ENCODE measurements at places on chromosomes 2 and 18. TPM values are rescaled to one million over a fixed set of nuclear protein-coding genes. Genes with fewer than 3 reads are reported as not detected.
A peak's percentile ranks its signal among the peaks of the same experiment; 100 is the strongest.

Gene CCNYL1
- 11.0 TPM for total RNA-seq

Gene DRC1
- not detected for total RNA-seq

Gene FIGLA
- total RNA-seq = not detected

Gene CFAP65
- not detected for total RNA-seq

Gene ARHGAP28
- total RNA-seq = not detected

Gene ST8SIA3
- total RNA-seq = not detected

Gene KCNG3
- 0.09 TPM for total RNA-seq

DNA sequence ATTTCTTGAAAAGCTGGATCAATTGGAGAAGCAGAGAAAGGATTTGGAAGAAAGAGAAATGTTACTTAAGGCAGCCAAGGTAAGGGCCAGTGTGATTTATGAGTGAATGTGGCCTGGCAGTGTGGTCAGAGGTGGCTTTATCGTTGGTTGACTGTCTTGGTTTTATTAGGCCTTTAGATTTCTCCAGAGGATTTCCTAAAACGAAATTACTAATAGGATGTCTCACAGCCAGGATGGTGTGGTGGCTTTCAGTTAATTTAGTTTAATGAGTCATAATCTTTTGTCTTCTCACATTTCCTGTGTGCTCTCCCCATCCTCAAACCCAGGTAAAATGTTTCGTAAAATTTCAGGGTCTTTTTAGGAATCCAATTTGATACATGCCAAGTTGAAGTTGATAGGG lies 100.8 kb downstream of the TAF4B start:
- no peak for DNase-seq
- no peak overlapping the region for H3K27ac ChIP-seq

GRCh38 chr2:236971131-236971821 lies 114.4 kb upstream of the COPS8 start:
- H3K27me3 ChIP-seq = peaks cover 15% of the 10 kb centered on the region
- no peaks in the 10 kb centered on the region for H3K36me3 ChIP-seq
- no peak overlapping the region for H3K4me3 ChIP-seq
- peaks cover 53% of the 10 kb centered on the region for H3K4me1 ChIP-seq
- no peak overlapping the region for H3K27ac ChIP-seq

DNA sequence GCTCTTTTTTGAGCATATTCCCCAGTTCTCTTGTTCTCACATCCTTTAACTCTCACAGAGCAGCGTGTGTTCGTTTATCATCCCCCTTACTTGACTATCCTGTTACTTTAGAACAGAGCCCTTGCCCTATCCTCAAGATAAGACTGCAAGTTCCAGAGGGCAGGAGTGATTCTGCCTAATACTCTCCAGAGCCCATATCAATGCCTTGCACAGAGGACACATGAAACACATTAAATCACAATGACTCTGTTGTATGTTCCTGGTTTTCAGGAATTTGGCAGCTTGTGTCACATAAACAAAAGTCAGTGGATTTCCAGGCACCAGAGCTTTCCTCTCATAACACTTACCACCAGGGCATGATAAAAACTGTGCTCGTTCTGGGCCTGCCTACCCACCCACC lies 156.7 kb downstream of the RNF144A start:
- no peak overlapping the region for H3K27ac ChIP-seq
- H3K4me3 ChIP-seq = no peak overlapping the region
- no peaks in the 10 kb centered on the region for H3K4me1 ChIP-seq
- H3K27me3 ChIP-seq = no peaks in the 10 kb centered on the region

DNA sequence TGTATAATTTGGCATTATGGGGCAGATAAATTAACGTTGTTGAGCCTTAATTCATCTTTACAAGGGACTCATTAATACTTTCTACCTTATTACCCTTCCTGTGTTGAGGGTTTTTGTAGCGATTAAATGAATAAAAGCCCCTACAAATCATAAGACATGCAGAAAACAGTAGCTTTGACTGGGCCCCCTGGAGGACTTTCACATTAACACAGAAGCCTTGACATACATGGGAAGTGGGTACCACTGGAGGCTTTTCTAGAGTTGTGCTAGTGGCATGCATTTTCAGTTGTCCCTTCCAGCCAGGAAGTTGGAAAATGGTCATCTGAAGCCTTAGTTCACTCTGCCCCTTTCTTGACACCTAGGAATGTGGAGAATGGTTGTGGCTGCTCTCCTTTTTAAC lies 30.2 kb downstream of the MTA3 start:
- DNase-seq = no peak
- peaks cover 3% of the 10 kb centered on the region for H3K4me1 ChIP-seq
- H3K27me3 ChIP-seq = no peaks in the 10 kb centered on the region
- no peaks in the 10 kb centered on the region for H3K36me3 ChIP-seq

DNA sequence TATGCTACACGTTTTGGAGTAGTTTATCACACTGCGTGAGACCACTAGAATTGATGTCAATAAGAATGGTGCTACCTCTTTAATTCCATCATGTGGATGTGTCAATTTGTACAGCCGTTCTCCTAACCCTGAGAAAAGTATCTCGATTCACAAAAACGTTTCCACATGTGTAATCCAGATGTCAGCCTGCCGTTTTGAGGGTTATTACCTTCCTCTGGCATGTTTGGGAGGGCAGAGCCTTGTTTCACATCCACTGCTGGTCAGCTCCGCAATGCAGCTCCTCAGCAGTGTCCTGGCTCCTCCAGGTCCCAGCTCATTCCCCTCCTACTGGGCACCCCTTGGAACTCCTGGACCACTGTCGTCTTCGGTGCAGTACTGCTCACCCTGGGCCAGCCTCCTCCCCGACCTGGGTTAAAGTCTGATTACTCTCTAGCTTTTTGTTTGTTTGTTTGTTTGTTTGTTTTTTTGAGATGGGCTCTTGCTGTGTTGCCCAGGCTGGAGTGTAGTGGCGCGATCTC lies 34.6 kb downstream of the COPS7B start:
- no peak for DNase-seq
- no peak overlapping the region for H3K4me3 ChIP-seq
- H3K36me3 ChIP-seq = no peaks in the 10 kb centered on the region
- no peak overlapping the region for H3K27ac ChIP-seq
- peaks cover 8% of the 10 kb centered on the region for H3K27me3 ChIP-seq
- H3K4me1 ChIP-seq = no peaks in the 10 kb centered on the region

DNA sequence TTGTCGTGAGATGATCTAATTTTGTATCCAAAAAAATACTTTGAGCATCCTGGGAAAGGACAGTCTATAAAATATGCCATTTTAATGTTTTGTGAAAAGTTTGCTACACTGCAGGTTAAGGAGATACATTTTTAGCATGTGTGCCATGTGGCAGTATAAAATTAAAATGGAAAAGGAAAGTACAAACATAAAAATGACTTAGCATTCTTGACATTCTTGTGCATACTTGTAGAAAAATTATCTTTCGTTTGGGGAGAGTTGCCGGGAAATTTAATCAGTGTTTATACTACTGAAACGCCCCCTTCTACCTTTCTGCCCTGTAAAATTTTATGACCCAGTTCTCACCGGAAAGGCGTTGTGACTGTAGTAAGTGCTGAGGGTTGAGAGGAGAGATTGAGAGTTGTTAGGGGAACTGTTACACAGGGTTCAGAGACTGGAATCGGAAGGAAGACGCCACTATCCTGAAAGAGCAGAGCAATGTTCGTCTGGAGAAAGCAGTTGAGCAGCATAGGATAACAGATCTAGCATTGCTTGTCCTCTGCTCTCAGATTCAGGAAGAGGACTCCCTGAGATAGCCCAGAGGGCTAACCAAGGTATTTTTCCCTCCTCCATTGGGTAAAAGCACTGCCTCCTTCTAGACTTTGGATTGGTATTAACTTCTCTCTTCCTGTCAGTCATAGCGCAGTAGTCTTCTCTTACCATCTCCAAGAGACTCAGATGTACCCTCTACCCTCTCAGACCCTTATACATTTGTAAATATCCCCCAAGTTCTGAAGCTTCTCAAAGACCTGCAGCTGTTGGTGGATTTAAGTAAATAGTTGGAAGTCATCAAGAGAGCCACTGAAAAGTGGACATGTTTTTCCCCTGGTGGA lies 2.7 kb downstream of the CDH20 start:
- no peaks in the 10 kb centered on the region for H3K36me3 ChIP-seq
- H3K4me1 ChIP-seq = no peaks in the 10 kb centered on the region
- H3K4me3 ChIP-seq = no peak overlapping the region
- no peak for DNase-seq

- H3K36me3 ChIP-seq = no peaks in the 10 kb centered on the region
- H3K4me1 ChIP-seq = no peaks in the 10 kb centered on the region
- DNase-seq = no peak
- H3K27me3 ChIP-seq = no peaks in the 10 kb centered on the region
- H3K27ac ChIP-seq = no peak overlapping the region
- H3K4me3 ChIP-seq = no peak overlapping the region
Observed at GRCh38 chr2:210584834-210585233, 28.4 kb downstream of the CPS1 start.

- H3K4me1 ChIP-seq = peaks cover 2% of the 10 kb centered on the region
- H3K27ac ChIP-seq = no peak overlapping the region
- H3K4me3 ChIP-seq = no peak overlapping the region
- H3K36me3 ChIP-seq = peaks cover 2% of the 10 kb centered on the region
- DNase-seq = no peak
Observed at GRCh38 chr2:28780496-28780895, 28.9 kb downstream of the PPP1CB start.

- no peak for DNase-seq
- H3K27ac ChIP-seq = peak overlapping the region; percentile 18
- peaks cover 32% of the 10 kb centered on the region for H3K27me3 ChIP-seq
- peaks cover 23% of the 10 kb centered on the region for H3K4me1 ChIP-seq
- no peaks in the 10 kb centered on the region for H3K36me3 ChIP-seq
Observed at GRCh38 chr2:47346-47725, 1.0 kb upstream of the FAM110C start.

DNA sequence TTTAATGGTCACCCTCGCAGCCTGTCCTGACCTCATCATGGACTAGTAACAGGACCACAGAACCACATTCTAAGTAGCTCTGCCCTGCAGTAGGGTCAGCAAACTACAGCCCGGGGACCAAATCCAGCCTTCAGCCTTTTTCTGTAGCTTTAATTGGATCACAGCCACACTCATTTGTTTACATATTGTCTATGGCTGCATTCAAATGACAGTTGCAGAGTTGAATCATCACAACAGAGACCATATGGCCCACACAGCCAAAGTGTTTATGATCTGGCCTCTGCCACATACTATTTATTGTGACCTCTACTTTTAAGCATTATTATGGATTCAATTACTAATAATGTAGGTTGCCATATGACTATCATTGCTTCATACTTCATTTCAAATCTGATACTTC lies 47.7 kb downstream of the MAP3K19 start:
- no peaks in the 10 kb centered on the region for H3K27me3 ChIP-seq
- H3K36me3 ChIP-seq = no peaks in the 10 kb centered on the region
- DNase-seq = no peak
- H3K4me1 ChIP-seq = peaks cover 5% of the 10 kb centered on the region

DNA sequence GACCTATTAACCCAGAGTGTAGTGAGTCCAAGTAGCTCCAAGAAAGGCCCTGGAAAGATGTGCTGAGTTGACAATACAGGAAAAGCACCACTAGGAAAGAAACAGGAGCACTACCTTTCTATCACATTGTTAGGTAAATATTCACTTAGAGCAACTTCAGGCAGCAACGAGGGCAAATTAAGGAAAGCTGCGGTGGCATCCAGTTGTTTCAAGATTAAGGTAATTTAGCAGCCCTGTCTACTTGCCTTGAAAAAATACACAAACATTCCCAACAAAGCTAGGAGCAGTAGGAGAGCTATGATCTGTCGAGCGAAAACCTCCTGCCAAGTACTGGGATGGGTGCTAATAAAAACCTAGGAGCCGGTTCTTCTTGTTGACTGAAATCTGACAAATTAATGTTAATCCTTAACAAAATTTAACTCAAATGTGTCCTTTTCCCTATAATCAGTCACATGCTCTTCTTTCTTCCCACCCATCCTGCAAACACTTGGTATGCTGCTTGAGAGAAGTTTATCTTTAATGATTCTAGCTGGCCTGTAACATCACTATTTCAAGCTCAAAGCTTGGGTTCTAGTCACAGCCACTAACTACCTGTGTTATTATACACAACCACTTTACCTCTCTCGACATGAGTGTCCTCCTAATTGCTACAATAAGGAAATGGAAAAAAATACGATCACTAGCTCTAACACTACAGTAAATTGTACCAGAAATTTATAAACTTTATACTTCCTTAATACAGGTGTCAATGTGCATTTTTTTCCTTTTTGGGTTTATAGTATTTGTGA lies 2.0 kb downstream of the ACAA2 start:
- H3K27ac ChIP-seq = no peak overlapping the region
- H3K27me3 ChIP-seq = no peaks in the 10 kb centered on the region
- no peak for DNase-seq
- no peak overlapping the region for H3K4me3 ChIP-seq
